Mesenteric fat pad (tissue), 1 donor: ENCODE measurements at places on chromosomes 13 and 19. TPM values are rescaled to one million over a fixed set of nuclear protein-coding genes. Genes with fewer than 3 reads are reported as not detected.

Gene LILRA2
- total RNA-seq: 10.0 TPM

DNA sequence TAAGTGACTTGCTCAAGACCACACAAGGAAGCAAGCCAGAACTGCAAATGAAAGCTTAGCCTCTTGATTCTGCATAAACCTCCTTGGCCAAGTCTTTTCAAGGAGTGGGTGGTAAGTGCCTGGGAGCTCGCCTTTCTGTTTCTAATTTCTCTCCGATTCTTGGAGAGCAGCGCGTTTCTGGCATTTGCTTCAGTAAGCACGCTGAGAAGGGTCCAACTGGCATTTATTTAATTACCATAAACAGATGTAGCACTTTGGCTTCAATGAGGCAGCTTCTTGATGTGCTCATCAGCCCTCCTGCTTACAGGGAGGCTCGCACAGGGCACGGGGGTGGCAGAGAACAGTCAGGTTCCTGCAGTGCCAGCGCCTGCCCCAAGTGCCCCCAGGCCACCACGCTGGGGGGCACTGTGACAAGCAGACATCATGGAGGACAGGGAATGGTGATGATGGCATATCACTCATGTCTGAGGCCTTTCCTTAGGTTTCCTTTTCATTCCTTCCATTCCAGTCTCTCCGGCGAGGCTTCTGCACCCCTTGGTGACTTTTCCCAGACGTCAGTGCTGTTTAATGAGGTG, 13.3 kb downstream of the SIAH3 start:
- DNase-seq: no peak

DNA sequence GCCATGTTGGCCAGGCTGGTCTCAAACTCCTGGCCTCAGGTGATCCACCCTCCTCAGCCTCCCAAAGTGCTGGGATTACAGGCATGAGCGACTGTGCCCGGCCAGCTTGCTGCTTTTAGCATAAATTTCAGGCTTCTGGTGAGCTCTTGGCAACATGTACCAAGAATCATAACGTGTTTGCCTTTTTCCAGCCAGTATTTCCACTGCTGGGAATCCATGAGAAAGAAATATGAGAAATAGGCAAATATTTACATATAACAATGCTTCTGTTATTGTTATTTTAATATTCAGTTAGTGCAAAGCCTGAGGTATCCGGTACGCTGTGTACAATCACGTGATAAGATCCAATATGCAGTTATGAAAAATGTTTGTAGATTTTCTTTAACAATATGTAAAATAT, 29.2 kb upstream of the CERS4 start:
- no peak for DNase-seq

Gene FPR2
- 11.4 TPM for total RNA-seq

GRCh38 chr13:48123812-48124211, 28.9 kb upstream of the MED4 start:
- no peak for DNase-seq

Gene PCDH20
- total RNA-seq: 0.10 TPM

DNA sequence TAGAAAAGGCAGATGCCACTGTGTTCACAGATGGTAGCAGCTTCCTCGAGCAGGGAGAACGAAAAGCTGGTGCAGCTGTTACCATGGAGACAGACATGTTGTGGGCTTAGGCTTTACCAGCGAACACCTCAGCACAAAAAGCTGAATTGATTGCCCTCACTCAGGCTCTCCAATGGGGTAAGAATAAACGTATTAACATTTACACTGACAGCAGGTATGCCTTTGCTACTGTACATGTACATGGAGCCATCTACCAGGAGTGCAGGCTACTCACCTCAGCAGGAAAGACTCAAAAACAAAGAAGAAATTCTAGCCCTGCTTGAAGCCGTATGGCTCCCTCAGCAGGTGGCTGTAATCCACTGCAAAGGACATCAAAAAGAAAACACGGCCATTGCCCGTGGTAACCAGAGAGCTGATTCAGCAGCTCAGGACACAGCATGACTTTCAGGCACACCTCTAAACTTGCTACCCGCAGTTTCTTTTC, 197.7 kb downstream of the ZNF737 start:
- DNase-seq: no peak

Gene FXYD7
- 0.48 TPM for total RNA-seq

GRCh38 chr19:14096272-14096992, 5.9 kb upstream of the SAMD1 start:
- no peak for DNase-seq

DNA sequence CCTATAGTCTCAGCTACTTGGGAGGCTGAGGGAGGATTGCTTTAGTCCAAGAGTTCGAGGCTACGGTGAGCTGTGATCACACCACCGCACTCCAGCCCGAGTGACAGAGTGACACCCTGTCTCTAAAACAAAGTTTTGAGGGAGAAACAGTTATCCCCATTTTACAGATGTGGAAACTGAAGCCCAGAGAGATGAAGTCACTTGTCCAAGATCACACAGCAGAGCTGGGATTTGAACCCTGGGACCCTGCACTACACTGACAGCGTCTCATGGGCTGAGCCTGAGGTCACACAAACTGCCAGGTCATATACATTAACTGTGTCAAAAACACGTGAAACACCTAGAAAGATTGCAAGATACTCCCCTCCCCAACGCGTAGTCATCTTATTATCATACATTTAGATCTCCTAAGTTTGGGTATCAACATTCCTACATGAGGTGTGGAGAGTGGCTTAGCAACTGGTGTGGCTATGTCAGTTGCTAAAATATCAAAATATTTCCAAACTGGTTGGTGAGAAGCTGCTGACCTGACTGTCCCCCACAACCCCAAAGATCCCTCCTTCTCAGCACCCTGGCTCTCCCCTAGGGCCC, 8.2 kb downstream of the FCGBP start:
- peak; percentile 51 for DNase-seq

Gene ZNF566
- total RNA-seq: 12.7 TPM

GRCh38 chr13:97341135-97341534, 92.8 kb upstream of the RAP2A start:
- DNase-seq: no peak

GRCh38 chr19:17086120-17086519, 10.5 kb downstream of the MYO9B start:
- DNase-seq: no peak

Gene ZSCAN4
- total RNA-seq: not detected

- no peak for DNase-seq
Observed at GRCh38 chr13:26026211-26026610, 25.6 kb downstream of the SHISA2 start.
